Effector memory CD4-positive, alpha-beta T cell (primary cell): ENCODE measurements at places on chromosomes 7 and 10.

- no peak for DNase-seq
- no peak overlapping the region for H3K27ac ChIP-seq
- H3K4me1 ChIP-seq, result no peaks in the 10 kb centered on the region
- no peak overlapping the region for H3K4me3 ChIP-seq
Measured at GRCh38 chr10:10490581-10490980, 527.1 kb upstream of the CELF2 start.

GRCh38 chr10:30732671-30733070 is 103.1 kb upstream of the LYZL2 start:
- no peak overlapping the region for H3K4me3 ChIP-seq
- no peak for DNase-seq
- no peaks in the 10 kb centered on the region for H3K36me3 ChIP-seq
- H3K4me1 ChIP-seq, result no peaks in the 10 kb centered on the region
- H3K27me3 ChIP-seq, result no peaks in the 10 kb centered on the region

DNA sequence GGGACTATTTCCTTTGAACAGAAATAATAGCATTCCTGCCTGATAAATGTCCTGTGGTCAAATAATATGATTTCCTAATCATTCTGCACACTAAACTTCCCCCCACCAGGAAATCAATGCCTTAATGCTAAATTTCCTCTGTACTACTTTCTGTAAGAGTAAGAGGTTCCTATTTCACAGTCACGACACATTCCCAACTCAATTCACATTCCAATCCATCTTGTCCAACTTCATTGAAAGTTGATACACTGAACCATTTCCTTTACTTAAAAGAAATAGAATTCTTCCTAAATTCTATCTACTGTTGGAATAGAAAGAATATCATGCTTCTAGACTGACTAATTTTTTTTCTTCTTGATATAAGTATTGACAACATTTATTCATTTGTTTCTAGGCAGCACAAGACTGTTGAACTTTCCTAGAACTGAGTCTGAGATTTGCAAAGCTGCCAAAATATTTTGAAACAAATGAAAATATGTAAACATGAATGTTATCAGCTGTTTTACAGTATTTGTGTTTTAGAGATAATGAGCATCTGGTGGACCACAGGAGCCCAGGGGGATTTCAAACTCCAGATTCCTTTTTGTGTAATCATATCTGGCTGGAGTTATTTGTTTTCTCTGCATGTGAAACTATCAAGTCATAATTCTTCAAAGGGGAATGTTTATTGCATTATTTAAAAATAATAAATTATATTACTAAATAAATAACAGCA is 121.5 kb downstream of the TPST1 start:
- H3K27me3 ChIP-seq, result no peaks in the 10 kb centered on the region
- no peaks in the 10 kb centered on the region for H3K36me3 ChIP-seq
- H3K4me3 ChIP-seq, result no peak overlapping the region

DNA sequence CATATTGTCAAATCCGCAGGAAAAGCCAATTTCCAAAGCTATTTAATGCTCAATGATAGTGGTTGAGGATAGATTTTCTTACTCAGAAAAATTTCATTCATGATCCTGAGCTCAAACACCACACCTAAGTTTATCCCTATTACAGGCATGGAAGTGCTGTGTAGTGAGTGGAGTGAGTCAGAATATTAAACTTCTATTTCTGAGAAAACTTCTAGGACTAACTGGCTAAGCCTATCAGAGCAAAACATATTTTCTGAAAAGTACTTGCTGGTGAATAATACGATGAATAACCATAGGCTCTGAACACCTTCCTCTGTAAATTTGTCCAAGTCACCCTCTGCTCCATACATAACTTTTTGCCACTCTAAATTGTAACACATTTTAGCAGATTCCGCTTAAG is 221.5 kb downstream of the SUGCT start:
- no peak overlapping the region for H3K4me3 ChIP-seq
- no peak overlapping the region for H3K27ac ChIP-seq
- no peak for DNase-seq
- no peaks in the 10 kb centered on the region for H3K4me1 ChIP-seq
- no peaks in the 10 kb centered on the region for H3K27me3 ChIP-seq
- no peaks in the 10 kb centered on the region for H3K36me3 ChIP-seq

- no peaks in the 10 kb centered on the region for H3K27me3 ChIP-seq
- no peaks in the 10 kb centered on the region for H3K4me1 ChIP-seq
Measured at GRCh38 chr10:95741807-95742467, 14.0 kb upstream of the ENTPD1 start.

GRCh38 chr7:40536421-40536820 is 401.6 kb downstream of the SUGCT start:
- H3K36me3 ChIP-seq, result no peaks in the 10 kb centered on the region
- H3K27ac ChIP-seq, result no peak overlapping the region
- no peak overlapping the region for H3K4me3 ChIP-seq
- no peaks in the 10 kb centered on the region for H3K4me1 ChIP-seq

DNA sequence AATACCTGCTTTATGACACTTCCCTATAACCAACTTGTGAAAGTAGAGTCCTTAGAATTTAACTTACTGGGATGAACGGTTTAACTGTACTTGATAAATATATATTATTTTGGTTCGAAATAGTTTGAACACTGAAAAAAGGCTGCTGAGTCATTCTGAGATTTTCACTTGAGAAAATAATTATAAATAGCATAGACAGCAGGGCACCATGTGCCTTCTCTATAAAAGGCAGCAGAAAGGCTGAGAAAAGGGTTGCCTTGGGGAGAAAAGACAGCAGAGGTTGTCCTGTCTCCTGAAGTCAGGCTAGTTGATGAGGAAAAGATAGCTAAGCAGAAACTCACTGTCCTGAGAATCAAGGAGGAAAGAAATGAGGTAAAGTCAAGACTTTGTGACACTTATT is 92.4 kb downstream of the CTTNBP2 start:
- no peak overlapping the region for H3K27ac ChIP-seq
- H3K4me1 ChIP-seq, result no peaks in the 10 kb centered on the region
- no peaks in the 10 kb centered on the region for H3K27me3 ChIP-seq
- no peak overlapping the region for H3K4me3 ChIP-seq
